Left renal cortex interstitium (tissue), 4 donors: ENCODE measurements at places on chromosomes 7 and 10.

GRCh38 chr7:158468181-158468580 is 119.4 kb downstream of the PTPRN2 start:
- DNase-seq: no peak

DNA sequence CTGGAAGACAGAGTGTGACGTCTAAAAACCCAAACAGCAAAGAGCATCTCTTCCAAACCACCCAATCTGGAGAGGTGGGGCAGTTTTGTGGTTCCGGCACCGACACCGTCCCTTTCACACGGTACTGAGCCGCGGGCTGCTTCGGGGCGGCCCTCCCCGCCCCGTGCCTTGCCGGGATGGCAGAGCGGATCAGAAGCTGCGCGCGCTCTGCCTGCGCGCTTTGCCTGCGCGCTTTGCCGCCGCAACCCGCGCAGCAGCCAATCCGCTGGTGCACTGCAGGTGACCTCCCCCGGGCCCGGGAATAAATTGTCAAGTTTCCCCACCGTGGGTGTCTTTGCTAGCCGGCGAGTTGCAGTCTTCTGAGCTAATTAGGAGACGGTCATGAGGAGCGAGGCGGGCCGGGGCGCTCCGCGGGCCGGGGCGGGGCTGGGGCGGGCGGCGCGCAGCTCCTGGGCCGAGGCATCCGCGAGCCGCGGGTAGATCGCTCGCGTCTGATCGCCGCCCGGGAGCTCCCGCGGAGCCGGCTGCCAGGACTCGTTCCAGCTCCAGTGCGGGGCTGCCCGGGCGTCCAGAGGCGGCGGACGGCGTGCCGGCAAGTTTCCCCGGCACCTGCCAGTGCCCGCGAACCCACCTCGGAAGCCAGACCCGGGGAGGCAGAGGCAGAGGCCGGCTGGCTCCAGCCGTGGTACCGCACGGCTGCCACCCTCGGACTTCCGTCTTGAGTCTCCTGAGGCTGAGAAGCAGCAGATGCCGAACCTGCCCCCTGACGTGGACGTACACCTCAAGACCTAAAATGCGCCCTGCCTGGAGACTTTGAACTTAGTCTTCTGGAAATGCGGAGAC is 536.0 kb upstream of the GALNT17 start:
- DNase-seq: no peak

DNA sequence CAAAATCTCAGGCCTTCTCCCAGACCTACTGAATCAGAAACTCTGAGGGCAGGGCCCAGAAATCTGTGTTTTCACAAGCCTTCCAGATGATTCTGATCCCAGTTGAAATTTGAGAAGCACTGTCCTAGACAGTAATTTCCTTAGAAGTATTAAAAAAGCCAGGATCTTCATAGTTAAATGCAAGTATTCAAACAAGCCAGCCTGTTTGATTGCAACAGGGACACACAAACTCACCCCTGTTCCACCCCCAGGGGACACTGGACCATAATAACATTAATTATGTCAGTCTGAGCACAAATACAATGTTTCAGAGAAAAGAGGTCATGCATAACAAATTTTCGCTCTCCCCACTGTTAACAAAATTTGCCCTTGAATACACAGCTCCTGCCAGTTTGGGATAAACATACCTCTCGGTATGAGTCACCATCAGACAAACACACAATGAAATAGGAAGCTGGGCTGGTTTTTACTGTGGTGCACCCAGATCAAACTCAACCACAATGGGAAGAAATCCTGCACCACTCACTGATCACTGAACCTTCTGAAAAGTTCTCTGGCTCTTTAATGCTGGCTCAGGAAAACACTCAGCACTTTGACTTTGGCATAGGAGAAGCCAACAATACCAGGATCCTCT is 34.3 kb downstream of the ABLIM1 start:
- DNase-seq: no peak

DNA sequence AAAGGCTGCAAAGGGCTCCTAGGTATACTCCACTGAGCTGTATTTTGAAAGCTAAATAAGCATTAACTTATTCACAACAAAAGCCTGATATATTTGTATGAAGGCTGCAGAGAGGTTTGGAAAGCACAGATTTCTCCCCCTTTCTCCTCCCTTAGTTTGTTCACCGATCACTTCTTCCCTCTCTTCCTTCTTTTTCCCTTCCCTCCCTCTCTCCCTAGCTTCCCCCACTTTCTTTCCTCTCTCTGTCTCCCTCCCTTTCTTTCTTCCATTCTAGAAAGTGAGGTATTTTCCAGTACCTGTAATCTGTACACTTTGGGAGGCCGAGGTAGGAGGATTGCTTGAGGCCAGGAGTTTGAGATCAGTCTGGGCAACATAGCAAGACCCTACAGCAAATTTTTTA is 62.1 kb downstream of the HHEX start:
- no peak for DNase-seq

DNA sequence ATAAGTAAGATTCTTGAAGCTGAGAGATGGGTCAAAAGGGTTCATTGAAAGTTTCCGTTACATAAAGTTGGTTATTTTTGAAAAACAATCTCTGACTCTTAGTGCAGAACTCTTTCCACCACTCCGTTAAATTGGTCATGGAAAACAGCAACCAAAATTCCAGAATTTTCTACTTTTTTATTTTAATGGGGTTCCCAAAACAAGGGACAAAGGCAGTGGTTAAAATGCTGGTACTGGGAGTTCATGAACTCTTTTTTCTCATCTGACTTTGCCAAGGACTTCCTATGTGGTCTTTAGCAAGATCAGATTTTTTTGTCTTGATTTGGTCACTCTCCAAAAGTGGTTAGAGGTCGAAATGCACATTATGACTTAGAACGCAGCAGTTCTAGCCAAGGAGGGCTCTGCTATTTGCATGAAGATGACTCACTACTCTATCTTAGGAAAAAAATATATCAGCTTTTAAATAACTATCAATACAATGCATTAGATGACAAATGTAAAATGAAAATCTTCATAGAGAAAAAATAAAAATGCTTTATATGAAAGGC is 145.7 kb downstream of the REEP3 start:
- DNase-seq: no peak

- DNase-seq: no peak
Observed at GRCh38 chr7:32039000-32039756, 31.0 kb downstream of the PDE1C start.

DNA sequence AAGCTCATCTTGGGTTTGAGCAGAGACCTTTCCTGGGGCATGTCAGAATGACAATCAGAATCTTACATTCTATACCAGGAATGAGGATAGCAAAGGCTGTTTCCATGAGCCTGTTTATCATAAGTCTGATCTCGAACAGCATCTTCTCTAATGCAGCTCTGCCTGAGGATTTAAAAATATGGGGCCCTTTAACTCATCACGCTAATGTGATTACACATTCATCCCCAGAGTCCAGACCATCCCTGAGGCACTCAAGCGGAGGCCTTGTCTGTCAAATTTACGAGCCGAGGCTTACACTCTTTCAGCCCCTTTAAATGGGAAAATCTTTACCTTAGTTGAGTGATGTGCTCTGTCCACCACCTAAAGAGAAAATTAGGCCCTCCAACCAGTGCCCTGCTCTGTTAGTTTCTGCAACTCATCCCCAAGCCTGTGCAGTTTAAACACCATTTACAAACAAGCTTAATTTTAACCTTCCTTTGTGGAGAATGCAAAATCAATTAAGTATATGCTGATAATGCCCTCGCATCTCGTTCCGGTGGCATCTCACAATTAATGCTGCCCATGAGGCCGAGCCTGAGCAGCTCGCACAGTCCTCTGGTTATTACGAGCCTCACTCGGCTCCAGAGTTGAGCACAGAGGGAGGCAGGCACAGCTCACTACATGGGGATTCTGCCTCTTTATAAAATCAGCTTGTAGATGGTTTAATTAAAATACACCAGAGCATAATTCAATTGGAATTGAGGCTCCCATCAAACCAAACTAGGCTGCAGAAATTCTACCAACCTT is 16.0 kb downstream of the CHST15 start:
- DNase-seq: no peak

- no peak for DNase-seq
Observed at GRCh38 chr10:74770400-74770799, 56.0 kb upstream of the KAT6B start.

DNA sequence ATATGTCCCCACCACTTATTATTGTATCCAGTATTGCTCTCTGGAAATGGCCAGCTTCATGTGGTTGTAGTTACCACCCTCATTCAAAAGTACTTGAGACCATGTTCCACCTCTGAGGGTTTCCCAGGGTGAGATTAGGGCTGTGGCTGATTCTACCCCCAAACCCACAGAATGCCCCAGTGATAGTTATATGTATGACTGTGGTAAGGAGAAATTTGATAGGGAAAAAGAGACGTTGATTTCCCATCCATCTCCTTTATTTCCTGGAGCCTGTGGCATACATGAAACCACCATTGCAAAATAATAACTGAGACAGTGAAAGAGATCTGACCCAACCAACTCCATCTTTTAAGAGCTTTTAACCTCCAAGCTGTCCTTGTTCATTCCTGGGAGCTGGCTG is 25.2 kb downstream of the ARL5B start:
- DNase-seq: no peak

- no peak for DNase-seq
Observed at GRCh38 chr7:89165421-89165820, 369.9 kb upstream of the TEX47 start.

DNA sequence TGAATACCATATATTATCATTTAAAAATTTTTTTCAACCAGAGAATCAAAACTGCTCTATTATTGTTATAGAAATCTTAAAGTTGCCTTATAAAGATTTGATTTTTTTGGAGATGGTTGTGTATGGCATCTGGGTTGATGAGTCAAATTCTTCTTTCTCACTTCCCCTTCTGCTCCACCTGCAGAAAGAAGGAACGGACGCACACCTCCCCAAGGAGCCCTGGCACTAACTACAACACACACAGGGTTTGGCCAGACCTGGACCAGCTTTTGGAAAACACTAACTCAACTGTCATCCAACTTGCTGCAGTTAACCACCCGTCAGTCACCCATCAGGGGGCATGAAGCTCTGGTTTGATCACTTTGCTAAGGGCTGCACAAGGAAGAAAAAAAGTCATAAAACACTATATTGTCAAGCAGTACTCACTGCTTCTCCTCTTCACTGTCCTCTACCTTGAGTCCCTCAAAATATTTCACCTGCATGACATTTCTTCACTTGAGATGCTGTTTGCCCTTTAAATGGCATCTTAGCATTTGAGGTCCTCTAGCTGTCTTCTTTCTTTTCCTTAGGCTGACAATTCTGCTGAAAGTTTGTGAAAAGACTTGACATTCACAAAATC is 266.7 kb upstream of the PHF14 start:
- no peak for DNase-seq

DNA sequence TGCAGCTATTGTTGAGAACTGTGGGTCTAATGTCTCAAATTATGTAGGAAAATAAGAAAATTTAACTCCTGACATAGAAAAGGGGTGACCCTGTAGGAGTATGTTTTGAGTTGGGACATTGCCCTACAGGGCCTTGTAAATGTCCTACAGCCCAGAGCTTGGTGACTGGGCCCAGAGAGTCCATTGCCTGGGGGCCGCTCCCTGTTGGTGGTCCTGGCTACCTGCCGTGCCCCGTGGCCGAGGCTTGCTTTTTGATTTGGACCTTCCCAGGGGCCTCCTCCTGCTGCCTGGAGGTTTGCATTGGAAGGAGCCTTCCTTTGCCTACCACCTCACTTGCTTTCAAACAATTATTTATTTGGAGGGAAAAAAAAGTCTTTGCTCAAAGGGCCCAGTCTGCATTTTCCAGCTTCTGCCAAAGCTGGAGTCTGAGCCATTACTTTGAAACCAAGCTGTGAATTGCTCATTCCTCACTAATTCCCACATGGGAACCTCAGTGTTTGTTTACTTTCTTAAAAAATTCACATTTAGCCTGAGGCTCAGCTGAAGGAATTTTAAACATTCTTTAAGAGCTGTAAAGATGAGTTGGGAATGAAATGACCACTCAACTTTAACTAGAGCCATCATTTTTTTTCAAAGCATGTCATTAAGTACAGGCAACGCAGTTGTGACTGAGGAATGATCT is 355.0 kb downstream of the GLRX3 start:
- no peak for DNase-seq

DNA sequence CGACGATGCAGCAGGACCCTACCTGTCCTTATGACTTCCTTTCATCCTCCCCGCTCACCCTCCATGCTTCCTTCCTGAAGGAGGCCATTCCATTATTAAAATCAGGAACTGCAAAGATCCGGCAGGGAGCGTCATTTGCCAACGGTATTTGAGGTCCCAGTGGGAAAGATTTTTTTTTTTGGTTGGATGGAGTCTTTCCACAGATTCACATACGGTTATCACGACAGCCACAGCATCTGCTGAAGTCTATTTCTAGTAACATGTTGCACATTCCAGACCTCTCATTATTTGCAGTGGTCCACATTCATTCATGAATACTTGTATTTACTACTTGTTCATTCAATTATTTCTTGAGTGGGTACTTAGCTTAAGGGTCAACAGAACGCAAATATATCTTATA is 94.7 kb upstream of the LYZL2 start:
- DNase-seq: no peak

DNA sequence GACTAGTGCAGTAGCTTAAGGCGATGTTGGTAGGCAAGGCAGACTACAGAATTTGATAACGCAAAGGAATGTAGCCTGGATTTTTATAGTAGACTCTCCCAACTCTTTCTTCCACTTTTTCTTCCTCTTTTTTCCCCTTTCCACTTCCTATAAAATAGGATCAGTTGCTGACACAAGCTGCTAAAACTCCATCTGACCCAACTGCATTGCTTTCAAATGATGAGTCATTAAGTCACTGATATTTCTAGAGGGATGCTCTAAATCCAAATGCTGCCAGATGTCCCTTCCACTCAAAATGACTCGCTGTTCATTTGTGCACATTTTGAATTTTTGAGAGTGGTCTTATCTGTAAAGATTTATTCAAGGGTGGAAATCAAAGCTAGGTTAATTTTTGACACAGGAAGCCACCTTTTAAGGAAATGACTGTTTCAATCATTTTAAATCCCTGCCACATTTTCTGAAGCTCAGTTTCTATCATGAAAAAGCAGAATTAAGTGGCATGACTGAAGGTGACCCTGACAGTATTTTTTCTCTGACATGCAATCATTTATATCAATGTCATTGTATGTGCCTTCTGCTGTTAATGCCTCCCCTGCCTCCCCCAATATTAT is 25.8 kb upstream of the SFMBT2 start:
- no peak for DNase-seq
